ENCODE measurements at places on chromosomes 4 and X.
A peak's percentile ranks its signal among the peaks of the same experiment; 100 is the strongest.

GRCh38 chrX:108019382-108019875 lies 25.4 kb upstream of the VSIG1 start:
- no peak for DNase-seq

- DNase-seq, result peak; percentile 56
These were observed 17.7 kb downstream of the ARAP2 start for GRCh38 chr4:36226430-36227227.

DNA sequence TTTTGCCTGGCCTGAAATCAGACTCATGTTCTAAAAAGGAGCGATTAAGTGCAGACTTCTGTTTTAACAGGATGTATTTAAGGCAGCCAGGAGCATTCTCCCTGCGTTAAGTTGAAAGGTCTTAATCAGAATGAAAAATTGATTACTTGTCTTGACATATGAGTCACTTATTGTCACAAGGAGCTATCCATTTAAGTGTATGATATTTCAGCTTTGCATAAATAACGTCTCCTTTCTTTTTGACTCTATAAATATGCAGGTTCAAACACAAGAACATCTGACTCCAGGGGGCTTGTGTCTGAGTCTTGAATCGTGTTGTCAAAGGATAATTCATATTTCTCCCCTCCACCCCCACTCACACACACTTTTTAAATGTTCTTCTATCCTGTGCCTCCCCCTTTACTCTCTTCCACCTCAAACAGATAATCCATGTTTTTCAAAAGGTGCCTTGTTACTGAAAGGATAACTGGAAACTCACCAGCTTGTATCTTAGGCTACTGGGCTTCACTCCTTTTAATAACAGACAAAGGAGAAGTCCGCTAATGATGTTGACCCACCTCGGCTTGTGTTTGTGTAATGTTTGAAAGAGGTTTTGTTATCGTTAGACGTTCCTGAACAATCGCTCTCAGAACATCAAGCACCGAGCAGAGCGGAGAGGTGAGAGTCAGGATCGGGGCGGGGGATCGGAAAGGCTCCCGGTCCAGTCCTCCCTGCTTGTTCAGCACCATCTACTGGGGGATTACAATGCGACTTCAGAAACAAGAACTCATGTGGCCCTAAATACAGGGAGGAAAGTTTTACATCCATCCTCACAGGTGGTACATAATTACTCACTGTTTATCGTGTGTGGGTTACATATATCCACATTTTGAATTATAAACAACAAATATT lies 107.5 kb upstream of the RPL34 start:
- peak; percentile 45 for DNase-seq

- DNase-seq, result no peak
These were observed 3.6 kb downstream of the CASP6 start for GRCh38 chr4:109699553-109700225.

DNA sequence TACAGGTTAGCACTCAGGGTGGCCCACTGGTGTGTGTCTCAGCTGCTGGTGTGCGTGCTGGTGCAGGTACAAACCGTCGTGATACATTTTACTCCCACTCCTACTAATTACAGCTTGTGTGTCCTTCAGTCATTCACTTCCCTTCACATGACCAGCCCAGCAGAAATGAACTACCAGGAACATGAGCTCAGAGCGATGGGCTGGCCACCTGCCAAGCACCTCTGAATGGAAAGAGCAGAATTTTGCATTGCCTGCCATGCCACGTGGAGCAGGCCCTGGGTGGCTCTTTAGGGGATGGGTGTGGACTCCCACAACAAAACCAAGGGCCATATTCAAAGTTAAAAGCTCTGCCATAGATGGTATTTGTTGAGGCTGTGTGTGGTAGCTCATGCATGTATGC lies 58.9 kb upstream of the PGM2 start:
- DNase-seq, result no peak

DNA sequence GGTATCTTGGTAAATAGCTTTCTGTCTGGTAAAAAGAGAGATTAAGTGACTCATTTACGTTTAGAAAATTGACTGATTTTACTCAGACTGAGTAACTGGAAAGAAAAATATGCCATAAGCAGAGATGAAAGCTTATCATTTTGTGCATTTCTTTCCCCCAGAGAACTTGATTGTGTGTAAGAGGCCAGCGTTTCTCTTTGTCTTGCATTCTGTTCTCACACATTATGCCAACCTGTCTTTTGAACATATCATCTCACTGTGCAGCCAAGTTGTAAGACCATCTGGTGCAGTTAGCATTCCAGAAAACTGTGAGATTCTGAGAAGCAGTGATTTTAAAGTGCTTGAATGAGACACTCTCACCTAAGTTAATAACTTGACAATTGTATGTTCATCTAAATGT lies 651.3 kb downstream of the TECRL start:
- peak; percentile 7 for DNase-seq

- no peak for DNase-seq
These were observed 216.7 kb downstream of the IL13RA2 start for GRCh38 chrX:114800719-114801118.

DNA sequence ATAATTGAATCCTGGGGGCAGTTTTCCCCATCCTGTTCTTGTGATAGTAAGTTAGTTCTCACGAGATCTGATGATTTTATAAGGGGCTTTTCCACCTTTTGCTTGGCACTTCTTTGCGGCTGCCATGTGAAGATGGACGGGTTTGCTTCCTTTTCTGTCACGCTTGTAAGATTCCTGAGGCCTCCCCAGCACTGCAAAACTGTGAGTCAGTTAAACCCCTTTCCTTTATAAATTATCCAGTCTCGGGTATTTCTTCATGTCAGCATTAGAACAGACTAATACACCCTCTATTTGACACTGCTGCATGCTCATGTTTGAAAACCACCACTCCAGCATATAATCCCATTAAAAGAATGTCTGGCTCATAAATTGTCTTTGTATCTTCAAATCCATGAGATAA lies 264.4 kb upstream of the ITM2A start:
- DNase-seq, result no peak

GRCh38 chr4:53777244-53777984 lies 186.1 kb upstream of the LNX1 start:
- DNase-seq, result no peak

Measured in pons (tissue), 1 donor.